IgD-negative memory B cell (primary cell): ENCODE measurements at places on chromosomes 7 and 10. TPM values are rescaled to one million over a fixed set of nuclear protein-coding genes. Genes with fewer than 3 reads are reported as not detected.

Gene FBH1
- polyA plus RNA-seq: 85.4 TPM

Gene BNIP3
- 8.7 TPM for polyA plus RNA-seq

Gene SCART1
- polyA plus RNA-seq: not detected

Gene IL2RA
- 27.2 TPM for polyA plus RNA-seq

Gene HYAL4
- not detected for polyA plus RNA-seq

Gene STRIP2
- polyA plus RNA-seq: 0.08 TPM

Gene MEPCE
- 19.8 TPM for polyA plus RNA-seq

Gene NPY4R
- not detected for polyA plus RNA-seq

Gene FAM180A
- not detected for polyA plus RNA-seq

Gene PALS2
- polyA plus RNA-seq: 23.0 TPM

Gene TMEM178B
- polyA plus RNA-seq: not detected

Gene MYL10
- polyA plus RNA-seq: not detected

Gene KAZALD1
- polyA plus RNA-seq: not detected

Gene AKR1C1
- polyA plus RNA-seq: not detected

Gene STK31
- polyA plus RNA-seq: not detected

Gene FEZF1
- polyA plus RNA-seq: not detected

Gene TRPV5
- not detected for polyA plus RNA-seq
